Kidney glomerular epithelial cell (primary cell): ENCODE measurements at places on chromosomes 16 and 17.

DNA sequence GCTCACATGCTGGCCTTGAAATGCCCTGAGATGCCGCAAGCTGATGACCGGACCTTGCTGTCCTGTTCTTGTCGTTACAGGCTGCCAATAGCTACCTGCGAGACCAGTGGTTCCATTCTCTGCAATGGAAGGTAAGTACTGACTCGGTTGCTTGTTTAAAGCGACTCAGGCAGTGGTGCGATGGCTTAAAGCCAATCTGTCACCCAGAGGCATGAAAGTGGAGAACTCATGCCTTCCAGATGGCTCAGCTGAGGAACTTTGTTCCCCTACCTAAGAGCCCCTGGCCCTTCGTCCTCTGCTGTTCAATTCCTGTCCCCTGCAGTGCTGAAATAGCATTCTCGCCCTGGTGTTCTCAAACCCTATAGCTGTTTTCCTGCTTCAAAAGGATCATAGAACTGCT is 158.3 kb upstream of the PLCG2 start:
- DNase-seq, result no peak

DNA sequence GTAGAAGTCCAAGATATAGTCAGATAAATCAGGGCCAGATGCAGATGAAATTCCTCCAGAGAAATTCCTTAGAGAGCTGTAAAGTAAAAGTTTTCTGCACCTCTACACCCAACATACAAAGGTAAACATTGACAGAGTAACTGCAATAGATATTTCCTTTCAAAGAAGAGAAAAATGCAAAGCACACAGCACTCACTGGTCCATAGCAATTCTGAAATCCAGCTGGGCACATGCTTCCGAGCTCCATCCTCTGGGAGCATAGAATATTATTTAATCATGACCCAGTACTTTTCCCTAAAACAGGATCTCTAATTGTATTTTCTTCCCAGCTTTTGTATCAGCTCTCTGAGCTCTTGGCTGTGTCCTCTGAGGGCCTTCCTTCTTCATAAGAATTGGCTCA is 239.5 kb upstream of the IRX3 start:
- DNase-seq, result no peak

- no peak for DNase-seq
Measured at GRCh38 chr16:88735616-88736015, 29.3 kb downstream of the CTU2 start.

- no peak for DNase-seq
Measured at GRCh38 chr17:19339341-19339815, 23.1 kb downstream of the B9D1 start.

- no peak for DNase-seq
Measured at GRCh38 chr16:87054856-87055255, 262.3 kb downstream of the C16orf95 start.

DNA sequence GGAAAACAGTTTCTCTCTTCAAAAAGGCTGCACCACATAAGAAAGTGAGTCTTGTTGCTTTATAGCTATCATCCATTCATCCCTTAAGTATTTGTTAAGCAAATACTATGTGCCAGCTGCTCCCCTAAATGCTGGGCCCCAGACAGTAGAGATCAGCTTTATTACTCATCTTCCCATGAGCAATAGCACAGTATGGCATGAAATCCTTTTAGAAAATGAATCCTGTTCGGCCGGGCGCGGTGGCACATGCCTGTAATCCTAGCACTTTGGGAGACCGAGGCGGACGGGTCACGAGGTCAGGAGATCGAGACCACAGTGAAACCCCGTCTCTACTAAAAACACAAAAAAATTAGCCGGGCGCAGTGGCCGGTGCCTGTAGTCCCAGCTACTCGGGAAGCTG is 99.5 kb downstream of the MYO1D start:
- no peak for DNase-seq

DNA sequence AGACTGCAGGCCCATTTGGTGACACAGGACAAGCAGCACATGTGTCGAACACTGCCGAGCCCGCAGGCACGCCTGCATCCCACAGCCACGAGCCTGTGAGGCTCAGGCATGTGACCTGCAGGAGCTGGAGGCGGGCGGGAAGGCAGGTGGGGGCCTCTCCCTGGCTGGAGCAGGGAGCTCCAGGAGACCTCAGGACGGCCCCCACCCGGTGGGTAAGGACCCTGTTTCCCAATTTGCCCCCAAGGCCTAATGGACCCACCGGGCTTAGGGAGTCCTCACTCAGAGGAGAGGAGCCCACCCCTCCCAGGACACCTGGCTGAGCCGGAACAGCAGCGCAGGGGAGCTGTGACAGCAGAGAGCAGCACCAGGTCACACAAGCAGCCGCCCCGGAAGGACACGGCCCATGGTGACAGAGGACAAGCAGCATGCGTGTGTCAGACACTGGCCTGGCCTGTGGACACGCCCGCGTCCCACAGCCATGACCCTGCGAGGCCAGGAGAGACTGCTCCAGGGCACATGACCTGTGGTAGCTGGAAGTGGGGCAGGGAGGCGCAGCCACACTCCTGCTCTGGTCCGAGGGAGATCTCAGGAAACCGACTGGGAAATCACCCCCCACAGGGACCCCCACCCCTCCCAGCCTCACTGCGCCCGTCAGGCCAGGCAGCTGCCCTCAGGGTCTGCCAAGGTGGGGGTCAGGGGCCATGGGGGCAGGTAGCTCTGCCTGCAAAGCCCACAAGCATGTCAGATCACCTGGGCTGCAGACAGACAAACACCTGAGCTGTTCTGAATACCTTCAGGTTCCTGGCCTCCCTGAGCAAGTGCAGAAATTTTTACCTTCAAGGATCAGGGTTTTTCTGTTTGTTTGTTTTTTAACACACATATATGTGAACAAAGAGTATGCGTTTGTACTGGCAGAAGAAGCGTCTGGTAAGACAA is 2.4 kb downstream of the SPSB3 start:
- no peak for DNase-seq

- DNase-seq, result no peak
Measured at GRCh38 chr16:1909561-1910231, 8.5 kb downstream of the HS3ST6 start.

GRCh38 chr16:28858421-28858820 is 5.2 kb upstream of the SH2B1 start:
- DNase-seq, result no peak

DNA sequence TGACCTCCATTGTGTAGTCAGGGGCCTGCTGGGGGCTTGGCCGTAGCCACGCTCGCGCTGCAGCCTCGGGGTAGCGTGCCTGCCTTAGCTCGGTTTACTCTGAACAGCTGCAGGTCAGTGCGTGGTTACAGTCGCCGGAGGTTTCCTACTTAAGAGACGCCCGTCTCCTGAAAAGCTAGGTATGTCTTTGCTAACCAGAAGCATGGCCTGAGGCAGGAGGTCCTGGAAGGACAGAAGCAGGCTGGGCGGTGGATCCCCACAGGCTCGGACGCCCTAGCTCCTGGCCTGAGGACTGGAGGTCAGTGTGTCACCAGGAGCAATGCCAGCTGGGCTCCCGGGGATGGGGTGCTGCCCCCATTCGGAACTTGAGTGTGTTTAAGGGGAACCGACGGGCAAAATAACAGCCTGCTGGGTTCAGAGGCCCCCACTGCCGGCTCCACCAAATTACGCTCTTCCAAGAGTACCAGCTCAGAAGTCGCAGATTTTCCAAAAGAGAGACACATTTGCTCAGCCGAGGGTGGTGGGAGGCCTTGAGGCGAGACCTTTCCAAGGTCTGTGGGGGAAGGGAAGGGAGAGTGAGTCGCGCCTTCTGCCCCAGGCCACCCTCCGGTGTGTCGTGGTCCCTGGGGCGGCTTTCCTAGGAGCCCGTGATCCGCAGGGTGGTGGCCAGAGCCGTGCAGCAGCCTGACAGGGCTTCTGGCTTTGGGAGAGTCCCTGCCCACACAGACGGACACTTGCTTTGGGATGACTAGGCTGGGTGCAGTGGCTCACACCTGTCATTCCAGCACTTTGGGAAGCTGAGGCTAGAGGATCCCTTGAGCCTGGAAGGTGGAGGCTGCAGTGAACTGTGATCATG is 3.9 kb upstream of the GNG13 start:
- DNase-seq, result no peak

DNA sequence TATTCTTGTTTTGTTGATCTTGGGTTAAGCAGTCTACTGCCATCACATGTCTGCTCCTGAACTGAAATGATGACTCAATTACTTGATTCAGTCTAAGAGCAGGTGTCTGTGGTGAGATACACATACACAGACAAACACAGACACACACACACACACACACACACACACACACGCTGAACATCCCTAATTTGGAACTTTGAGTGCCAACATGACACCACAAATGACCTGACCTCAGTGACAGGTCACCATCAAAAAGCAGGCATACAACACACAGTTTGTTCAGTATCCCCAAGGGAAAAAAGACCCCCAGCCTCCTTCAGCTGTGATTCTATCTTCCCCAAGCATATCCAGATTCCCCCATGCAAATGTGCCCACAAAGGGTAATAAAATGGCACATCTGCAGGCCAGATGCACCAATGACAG is 130.1 kb upstream of the TMEM97 start:
- DNase-seq, result no peak

DNA sequence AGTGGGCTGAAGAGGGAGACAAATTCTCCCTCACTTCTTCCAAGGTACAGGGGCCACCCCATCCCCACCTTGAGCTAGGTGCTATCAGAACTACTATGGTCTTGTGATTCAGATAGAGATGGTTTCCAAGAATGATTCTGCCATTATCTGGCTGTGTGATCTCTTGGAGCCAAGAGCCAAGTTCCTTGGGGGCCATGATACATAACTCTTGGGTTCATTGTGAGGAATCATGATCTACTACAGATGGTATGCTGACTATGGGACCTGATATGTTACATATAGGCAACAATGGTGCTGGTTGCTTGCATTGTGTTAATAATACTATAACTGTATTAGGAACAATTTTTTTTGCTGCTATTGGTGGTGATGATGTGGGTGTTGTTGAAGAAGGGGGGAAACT is 45.7 kb downstream of the DYNLRB2 start:
- no peak for DNase-seq
